Testis (tissue), 5 donors: ENCODE measurements at places on chromosomes 3 and 15. TPM values are rescaled to one million over a fixed set of nuclear protein-coding genes. Genes with fewer than 3 reads are reported as not detected.

The UBE2E1 gene
- polyA plus RNA-seq = 89.5 TPM

The LSAMP gene
- polyA plus RNA-seq = 9.1 TPM

The GABRB3 gene
- polyA plus RNA-seq = 11.8 TPM

The ST3GAL6 gene
- 2.1 TPM for polyA plus RNA-seq

The LRRC15 gene
- polyA plus RNA-seq = 0.75 TPM

The FMN1 gene
- 17.7 TPM for polyA plus RNA-seq

The PLA2G4B gene
- 7.4 TPM for polyA plus RNA-seq

The SPTSSB gene
- polyA plus RNA-seq = 0.42 TPM

The SLC2A2 gene
- polyA plus RNA-seq = 0.12 TPM

The ARGFX gene
- polyA plus RNA-seq = not detected

The BFSP2 gene
- polyA plus RNA-seq = not detected

The ILDR1 gene
- polyA plus RNA-seq = 1.4 TPM

The KBTBD8 gene
- polyA plus RNA-seq = 8.4 TPM

The C15orf61 gene
- 42.8 TPM for polyA plus RNA-seq

The PSTPIP1 gene
- 7.9 TPM for polyA plus RNA-seq

The LTF gene
- polyA plus RNA-seq = 7.8 TPM

The GOLGA8S gene
- polyA plus RNA-seq = 15.5 TPM

The ZNF502 gene
- 9.0 TPM for polyA plus RNA-seq

The ROPN1B gene
- polyA plus RNA-seq = 534 TPM

The TRANK1 gene
- polyA plus RNA-seq = 7.5 TPM

The DPPA2 gene
- polyA plus RNA-seq = 4.9 TPM

The ALG1L2 gene
- polyA plus RNA-seq = not detected

The SCN11A gene
- 1.8 TPM for polyA plus RNA-seq

The SEC11A gene
- 121 TPM for polyA plus RNA-seq

The C3orf85 gene
- polyA plus RNA-seq = 2.2 TPM

The CCDC71 gene
- polyA plus RNA-seq = 27.6 TPM

The INSYN1 gene
- 18.9 TPM for polyA plus RNA-seq

The PIGX gene
- 21.6 TPM for polyA plus RNA-seq
